ENCODE measurements at places on chromosomes 7 and 10. TPM values are rescaled to one million over a fixed set of nuclear protein-coding genes. Genes with fewer than 3 reads are reported as not detected.

BAMBI gene
- total RNA-seq: 65.3 TPM

RNF32 gene
- 0.30 TPM for total RNA-seq

GPRIN2 gene
- not detected for total RNA-seq

TET1 gene
- total RNA-seq: 1.3 TPM

TMEM139 gene
- 3.2 TPM for total RNA-seq
